ENCODE measurements at places on chromosomes 12 and 14.
A peak's percentile ranks its signal among the peaks of the same experiment; 100 is the strongest.

DNA sequence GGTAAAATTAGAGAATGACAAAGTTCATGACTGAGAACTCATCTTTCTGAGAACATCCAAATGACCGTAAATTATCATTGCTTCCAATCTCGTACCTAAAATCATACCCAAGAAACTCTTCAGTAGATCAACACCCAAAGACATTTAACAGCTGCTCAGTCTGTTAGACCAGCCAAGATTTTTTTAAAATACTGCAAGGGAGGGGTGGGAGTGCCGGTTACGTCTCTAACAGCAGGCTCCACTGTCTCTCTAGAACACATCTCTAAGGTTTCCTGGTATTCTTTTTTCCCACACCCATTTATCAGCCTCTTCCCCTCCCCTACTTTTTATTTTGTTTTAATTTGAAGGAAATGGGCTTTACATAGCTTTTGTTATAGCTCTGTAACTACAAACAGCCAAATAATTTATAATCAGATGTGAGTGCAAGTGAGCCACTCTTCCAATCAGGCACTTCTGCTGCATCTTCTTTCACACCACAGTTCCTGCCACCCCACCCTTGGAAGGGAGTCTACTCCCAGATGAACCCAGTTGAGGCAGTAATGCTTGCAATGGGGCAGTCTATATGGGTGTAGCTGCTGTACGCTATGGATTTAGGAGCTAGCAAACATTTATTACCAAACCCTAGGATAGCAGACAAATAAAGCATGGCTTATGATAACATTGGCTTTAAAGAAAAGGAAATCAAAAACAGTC lies 21.9 kb downstream of the PTPRB start:
- DNase-seq = no peak

DNA sequence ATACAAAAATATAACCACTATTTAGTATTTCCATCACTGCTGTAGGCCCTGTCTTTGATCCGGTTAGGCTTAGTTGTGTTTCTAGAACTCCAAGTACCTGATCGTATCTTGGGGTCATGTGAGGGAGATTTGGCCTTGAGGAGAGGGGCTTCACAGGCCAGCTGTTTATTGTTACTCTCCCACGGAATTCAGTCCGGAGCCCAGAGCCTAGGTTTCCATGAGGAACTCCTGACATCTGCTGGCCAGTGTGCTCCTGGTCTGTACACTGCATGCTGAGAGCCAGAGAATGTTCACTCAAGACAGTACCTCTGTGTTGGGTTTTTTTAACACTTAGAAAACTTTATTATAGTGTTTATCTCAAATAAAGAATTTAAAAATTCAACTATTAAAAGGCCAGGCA lies 341.0 kb upstream of the TMEM132C start:
- peak; percentile 50 for DNase-seq

- no peak for DNase-seq
Measured at GRCh38 chr14:101737414-101738339, 23.8 kb upstream of the PPP2R5C start.

- peak; percentile 40 for DNase-seq
Measured at GRCh38 chr12:57576613-57577160, 14.3 kb upstream of the PIP4K2C start.

DNA sequence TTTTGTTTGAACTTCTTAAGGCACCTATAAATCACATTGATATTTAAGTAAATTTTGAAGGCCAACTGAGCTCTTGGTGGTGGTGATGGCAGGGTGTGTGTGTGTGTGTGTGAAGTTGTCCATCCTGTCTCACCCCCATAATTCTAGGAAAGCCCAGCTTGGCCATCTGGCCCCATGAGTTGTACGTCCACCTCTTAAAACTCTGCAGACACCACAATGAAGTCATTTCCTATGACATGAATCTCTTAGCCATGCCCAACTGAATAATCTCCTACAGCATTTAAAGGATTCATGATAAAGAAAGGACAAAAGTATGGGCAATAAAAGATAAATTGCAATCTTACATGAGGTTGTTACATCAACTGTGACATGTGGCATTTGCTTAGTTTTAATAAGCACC lies 123.4 kb downstream of the TTC7B start:
- peak; percentile 13 for DNase-seq

DNA sequence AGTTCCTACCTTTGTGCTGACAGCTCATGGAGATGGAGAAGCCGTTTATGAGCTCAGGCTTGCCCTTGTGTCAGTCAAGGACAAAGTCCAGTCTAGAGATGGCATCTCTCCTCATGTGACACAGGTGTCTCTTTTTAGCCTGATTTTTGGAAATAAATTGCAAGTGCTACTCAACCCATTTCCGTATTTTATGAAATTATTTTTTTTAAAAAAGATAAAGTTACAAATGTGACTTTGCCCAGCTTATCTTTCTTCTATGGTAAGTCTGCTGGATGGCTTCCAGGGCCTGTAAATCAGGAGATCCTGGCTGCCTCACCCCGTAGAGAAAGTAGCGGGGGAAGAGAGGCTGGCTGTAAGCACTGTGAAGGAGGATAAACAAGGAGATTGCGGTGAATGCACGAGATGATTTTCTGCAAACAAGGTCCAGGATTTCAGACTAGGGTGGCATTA lies 169.7 kb downstream of the MYRFL start:
- DNase-seq = no peak

GRCh38 chr12:107415071-107415470 lies 270.5 kb upstream of the PWP1 start:
- DNase-seq = peak; percentile 90

GRCh38 chr12:28390761-28391385 lies 200.6 kb downstream of the CCDC91 start:
- peak; percentile 55 for DNase-seq

DNA sequence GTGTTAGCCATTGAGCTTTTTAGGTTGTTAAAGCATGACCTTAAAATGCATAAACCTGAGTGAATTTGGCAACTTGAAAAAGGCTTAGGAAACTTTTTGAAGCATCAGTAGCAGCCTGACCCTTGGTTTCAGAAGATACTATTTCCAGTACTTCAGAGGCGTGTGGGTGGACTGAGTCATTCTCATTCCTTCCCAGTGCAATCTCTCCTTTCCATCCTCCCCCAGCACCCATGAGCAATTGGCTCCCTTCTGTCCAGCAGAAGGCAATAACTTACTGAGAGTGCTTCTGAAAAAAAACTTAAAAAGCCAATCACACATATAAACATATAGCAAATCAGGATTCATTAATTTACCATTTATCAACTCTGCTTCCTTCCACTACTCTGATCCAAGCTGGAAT lies 299.3 kb upstream of the STXBP6 start:
- DNase-seq = no peak

DNA sequence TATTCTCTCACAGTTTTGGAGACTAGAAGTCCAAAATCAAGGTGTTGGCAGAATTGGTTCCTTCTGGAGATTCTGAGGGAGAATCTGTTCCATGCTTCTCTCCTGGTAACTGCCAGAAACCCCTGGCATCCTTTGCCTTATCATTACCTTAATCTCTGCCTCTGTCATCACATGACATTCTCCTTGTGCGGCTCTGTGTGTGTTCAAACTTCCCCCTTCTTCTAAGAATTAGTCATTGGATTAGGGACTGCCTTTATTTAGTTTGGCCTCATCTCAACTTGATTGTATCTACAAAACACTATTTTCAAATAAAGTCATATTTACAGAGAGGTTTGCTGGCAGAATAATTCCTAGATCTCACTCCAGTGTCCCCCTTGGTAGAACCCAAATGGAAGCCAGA lies 68.9 kb downstream of the ZNF641 start:
- DNase-seq = peak; percentile 5

Data from EH (cell line).